H1 (cell line): ENCODE measurements at places on chromosomes 5 and 9. TPM values are rescaled to one million over a fixed set of nuclear protein-coding genes. Genes with fewer than 3 reads are reported as not detected.

GRCh38 chr9:89218040-89218928, 39.7 kb upstream of the SHC3 start:
- no peak overlapping the region for H3K27ac ChIP-seq
- peaks cover 2% of the 10 kb centered on the region for H3K4me1 ChIP-seq
- H3K4me3 ChIP-seq = no peak overlapping the region
- H3K27me3 ChIP-seq = no peaks in the 10 kb centered on the region

GRCh38 chr5:65026816-65027548, 258.3 kb downstream of the CWC27 start:
- H3K4me3 ChIP-seq = no peak overlapping the region
- H3K4me1 ChIP-seq = no peaks in the 10 kb centered on the region
- no peaks in the 10 kb centered on the region for H3K27me3 ChIP-seq

DNA sequence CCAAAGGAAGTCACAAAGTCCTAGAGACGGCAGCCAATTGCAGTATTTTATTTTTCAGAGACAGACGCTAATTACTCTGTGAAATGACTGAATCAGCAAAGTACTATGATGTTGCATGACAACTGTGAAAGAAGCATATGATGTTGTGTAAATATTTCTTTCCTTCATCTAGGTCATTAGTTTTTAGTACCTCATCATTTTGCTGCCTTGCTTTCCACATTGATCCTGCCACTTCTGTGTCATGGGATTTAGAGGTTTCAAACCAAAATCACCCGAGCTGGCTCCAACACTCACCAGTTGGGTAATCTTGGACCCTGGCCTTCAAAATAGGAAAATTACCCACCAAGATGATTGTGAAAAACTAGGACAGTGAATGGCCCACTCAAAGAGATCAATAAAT, 585.2 kb downstream of the ACTL7B start:
- H3K4me1 ChIP-seq = peaks cover 5% of the 10 kb centered on the region; the same call in 1 of the 2 replicates
- DNase-seq = no peak
- H3K36me3 ChIP-seq = no peaks in the 10 kb centered on the region
- no peak overlapping the region for H3K27ac ChIP-seq
- no peak overlapping the region for H3K4me3 ChIP-seq

GRCh38 chr5:61228229-61228628, 66.0 kb upstream of the SMIM15 start:
- H3K4me3 ChIP-seq = no peak overlapping the region
- H3K36me3 ChIP-seq = no peaks in the 10 kb centered on the region
- no peaks in the 10 kb centered on the region for H3K27me3 ChIP-seq

- no peak for DNase-seq
- H3K4me1 ChIP-seq = no peaks in the 10 kb centered on the region
- no peaks in the 10 kb centered on the region for H3K36me3 ChIP-seq
- no peak overlapping the region for H3K4me3 ChIP-seq
Observed at GRCh38 chr5:145433077-145433476, 402.1 kb downstream of the PRELID2 start.

DNA sequence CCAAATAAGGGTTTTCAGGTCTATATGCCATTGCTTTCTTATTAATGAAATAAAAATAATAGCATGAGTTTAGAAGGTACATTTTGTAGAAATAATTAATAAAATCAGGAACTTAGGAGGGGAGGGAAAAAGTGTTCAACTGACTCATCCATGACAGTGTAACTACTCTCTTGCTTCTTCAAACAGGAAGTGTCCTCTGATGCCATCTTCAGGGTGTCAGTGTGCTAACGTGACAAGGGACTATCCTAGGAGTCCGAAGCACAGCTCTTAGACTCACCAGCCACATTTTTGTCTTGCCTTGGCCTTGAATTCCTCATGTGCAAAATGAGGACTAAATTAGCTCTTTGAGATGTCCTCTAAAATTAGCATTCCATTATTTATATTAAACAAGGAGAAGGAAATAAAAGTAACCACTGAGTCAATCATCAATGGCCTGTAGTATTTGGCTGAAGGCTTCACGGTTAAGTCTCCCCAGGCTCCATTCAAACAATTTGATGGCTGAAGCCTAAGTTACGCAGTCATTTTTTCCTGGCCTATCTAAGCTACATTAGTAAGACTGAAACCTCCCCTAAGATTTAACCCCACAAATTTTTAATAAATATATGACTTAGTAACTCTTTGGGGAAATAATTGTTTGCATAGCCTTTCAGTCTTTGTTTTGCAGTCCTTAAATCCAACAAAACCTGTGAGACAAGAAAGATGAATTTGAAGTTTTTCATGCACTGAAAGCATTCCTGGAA, 151.1 kb downstream of the ARL15 start:
- no peaks in the 10 kb centered on the region for H3K27me3 ChIP-seq
- no peaks in the 10 kb centered on the region for H3K36me3 ChIP-seq
- no peak overlapping the region for H3K27ac ChIP-seq
- DNase-seq = no peak
- H3K4me1 ChIP-seq = no peaks in the 10 kb centered on the region
- no peak overlapping the region for H3K4me3 ChIP-seq

DNA sequence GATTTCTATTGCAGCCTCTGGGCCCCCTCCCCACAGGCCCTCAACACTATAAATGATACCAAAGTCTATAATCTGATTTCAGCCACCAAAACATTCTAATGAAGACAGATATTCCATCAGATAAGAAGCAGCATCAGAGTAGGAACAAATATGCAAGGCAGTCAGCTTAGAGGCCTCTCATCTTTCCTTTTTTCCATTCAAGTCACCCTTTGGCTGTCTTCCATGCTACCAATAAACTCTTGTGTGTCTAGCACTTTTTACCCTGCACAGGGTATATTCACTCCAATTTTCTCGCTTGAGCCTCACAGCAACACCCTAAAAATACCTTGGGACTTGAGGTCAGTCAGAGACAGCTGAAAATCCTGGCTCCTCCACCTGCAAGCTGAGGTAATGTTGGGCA, 193.7 kb downstream of the BRINP1 start:
- H3K27ac ChIP-seq = no peak overlapping the region
- H3K4me1 ChIP-seq = peaks cover 2% of the 10 kb centered on the region; the same call in 1 of the 2 replicates
- no peak for DNase-seq
- H3K27me3 ChIP-seq = no peaks in the 10 kb centered on the region
- H3K4me3 ChIP-seq = no peak overlapping the region

DNA sequence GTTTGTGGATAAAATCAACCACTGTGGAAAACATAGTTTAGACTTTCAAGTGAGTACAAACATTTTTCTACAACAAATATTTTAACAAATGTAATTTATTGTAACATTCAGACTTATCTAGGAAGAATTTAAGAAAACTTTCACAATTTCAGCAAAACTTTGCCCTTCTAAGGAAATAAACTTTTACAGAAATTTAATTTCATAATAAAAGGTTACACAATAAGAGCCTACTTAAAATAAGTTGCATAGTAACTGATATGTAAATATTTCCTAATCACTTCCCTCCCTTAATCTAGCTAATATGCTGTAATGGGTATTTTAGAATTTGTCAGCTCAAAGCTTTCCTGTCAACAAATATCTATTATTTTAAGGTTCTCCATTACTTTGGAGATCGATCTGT, 1899.9 kb downstream of the MAT2B start:
- H3K36me3 ChIP-seq = no peaks in the 10 kb centered on the region
- H3K4me1 ChIP-seq = no peaks in the 10 kb centered on the region
- no peak for DNase-seq

GRCh38 chr9:117095081-117095480, 319.8 kb downstream of the ASTN2 start:
- no peak overlapping the region for H3K27ac ChIP-seq
- H3K4me3 ChIP-seq = no peak overlapping the region

DNA sequence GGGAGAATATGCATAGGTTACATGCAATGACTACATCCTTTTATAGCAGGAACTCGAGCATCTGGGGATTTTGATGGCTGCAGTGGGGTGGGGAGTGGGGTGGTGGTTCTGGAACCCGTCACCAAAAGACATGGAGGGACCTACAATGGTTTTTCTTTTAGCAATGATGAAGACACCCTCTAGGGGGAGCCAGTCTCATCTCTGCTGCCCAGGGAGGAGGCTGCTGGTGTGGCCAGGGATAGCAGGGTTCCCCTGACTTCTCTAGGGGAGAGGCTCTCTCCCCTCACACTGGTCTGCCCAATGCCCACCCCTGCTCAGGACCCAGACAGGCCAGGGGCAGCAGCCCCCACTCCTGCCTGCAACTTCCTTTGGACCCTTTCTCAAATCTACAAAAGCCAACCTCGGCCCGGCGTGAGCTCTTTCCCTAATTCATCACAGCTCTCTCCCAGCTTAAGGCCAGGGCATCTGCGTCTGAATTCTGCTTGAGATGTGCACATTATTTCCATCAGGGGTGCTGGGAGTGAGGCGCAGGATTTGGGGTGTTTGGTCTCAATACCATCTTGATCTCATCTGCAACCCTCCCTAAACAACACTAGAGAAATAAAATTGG, 73.6 kb upstream of the RETREG1 start:
- H3K27ac ChIP-seq = no peak overlapping the region
- H3K4me3 ChIP-seq = no peak overlapping the region
- DNase-seq = no peak
- H3K36me3 ChIP-seq = peaks cover 36% of the 10 kb centered on the region
- no peaks in the 10 kb centered on the region for H3K4me1 ChIP-seq

- H3K36me3 ChIP-seq = no peaks in the 10 kb centered on the region
- H3K27ac ChIP-seq = no peak overlapping the region
- H3K4me3 ChIP-seq = no peak overlapping the region
- DNase-seq = no peak
- no peaks in the 10 kb centered on the region for H3K27me3 ChIP-seq
Observed at GRCh38 chr9:69571032-69571431, 101.1 kb downstream of the APBA1 start.

- H3K27ac ChIP-seq = no peak overlapping the region
- no peak for DNase-seq
- peaks cover 18% of the 10 kb centered on the region for H3K4me1 ChIP-seq
- no peaks in the 10 kb centered on the region for H3K27me3 ChIP-seq
- H3K36me3 ChIP-seq = no peaks in the 10 kb centered on the region
Observed at GRCh38 chr9:135215571-135216161, 128.2 kb downstream of the OLFM1 start.

DNA sequence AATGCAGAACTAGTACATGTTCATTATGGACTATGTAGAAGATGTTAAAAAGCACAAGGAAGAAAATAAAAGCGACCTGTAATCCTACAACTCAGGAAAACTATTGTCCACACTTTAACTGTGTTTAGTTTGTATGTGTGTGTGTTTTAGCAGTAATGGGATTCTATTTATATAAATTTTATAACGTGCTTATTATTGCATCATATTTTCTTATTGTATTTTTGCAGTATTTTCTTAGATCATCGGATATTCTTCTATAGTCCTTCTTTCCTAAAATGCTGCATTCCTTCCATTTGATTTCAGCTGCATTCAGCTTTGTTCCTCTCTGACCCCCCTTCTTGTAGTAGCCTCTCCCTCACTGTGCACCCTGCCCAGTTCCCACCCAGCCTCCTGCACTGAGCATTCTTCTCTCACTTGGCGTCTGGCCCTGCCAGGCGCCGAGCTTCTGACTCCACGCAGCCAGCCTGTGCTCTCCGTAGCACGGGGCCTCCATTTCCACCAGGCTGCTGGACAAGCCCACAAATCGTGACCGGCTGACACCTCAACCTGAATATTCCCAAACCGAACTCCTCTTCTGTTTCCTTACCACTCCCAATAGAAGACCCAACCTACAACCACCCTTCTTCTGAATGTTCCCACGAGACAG, 39.9 kb downstream of the MVB12B start:
- no peaks in the 10 kb centered on the region for H3K36me3 ChIP-seq
- H3K27ac ChIP-seq = no peak overlapping the region
- H3K27me3 ChIP-seq = no peaks in the 10 kb centered on the region
- DNase-seq = no peak

- H3K4me3 ChIP-seq = no peak overlapping the region
- H3K4me1 ChIP-seq = peaks cover 9% of the 10 kb centered on the region
- no peak overlapping the region for H3K27ac ChIP-seq
- no peaks in the 10 kb centered on the region for H3K27me3 ChIP-seq
- peaks cover 21% of the 10 kb centered on the region for H3K36me3 ChIP-seq
- DNase-seq = no peak
Observed at GRCh38 chr9:134139081-134139480, 3.2 kb downstream of the WDR5 start.

DNA sequence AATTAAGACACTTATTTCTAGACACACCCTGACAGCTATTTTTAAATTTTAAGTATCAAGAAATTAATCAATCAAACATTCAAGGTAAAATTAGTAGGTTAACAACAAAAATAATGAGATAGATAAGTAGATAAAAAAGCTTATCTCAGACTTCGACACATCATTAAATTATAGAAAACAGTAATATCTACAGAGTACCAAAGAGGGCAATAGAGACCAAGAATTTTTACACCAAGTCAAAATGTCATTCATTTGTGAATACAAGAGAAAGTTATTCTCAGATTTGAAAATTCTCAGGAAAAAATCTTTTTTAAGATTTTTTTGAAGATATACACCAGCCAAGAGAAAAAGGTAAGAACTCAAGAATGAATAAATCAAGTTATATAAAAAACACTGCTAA, 445.6 kb downstream of the ACTL7B start:
- H3K4me3 ChIP-seq = no peak overlapping the region
- H3K4me1 ChIP-seq = no peaks in the 10 kb centered on the region
- H3K36me3 ChIP-seq = no peaks in the 10 kb centered on the region

PCDHA3 gene
- total RNA-seq = 0.67 and 0.80 TPM in 2 replicates

PTGR1 gene
- total RNA-seq = 28.5 and 29.3 TPM in 2 replicates

NR3C1 gene
- total RNA-seq = 5.4 and 7.7 TPM in 2 replicates

SV2C gene
- total RNA-seq = 0.08 and 0.24 TPM in 2 replicates
